Mucosa of gallbladder (tissue), 1 donor: ENCODE measurements at places on chromosomes 2 and 18.

GRCh38 chr2:6917761-6918421 lies 679 bp downstream of the RNF144A start:
- DNase-seq = no peak

DNA sequence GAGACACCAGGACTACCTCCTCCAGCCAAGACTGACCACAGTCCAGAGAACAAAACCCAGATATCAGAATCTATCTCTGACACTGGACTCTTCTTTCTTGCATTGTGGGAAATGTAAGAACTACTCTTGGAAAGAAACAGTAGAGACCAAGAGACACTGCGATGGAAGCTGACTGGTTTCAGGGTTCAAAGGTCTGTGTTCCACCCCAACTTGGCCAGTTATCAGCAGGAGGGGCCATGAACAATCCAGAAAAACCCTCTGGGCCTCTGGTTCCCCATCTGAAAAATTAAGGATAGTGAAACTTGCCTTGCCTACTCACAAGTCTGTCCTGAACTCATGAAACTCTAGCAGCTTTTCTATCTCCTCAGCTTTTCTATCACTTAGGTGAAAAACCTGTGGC lies 166.5 kb downstream of the SUCLG1 start:
- DNase-seq = no peak

DNA sequence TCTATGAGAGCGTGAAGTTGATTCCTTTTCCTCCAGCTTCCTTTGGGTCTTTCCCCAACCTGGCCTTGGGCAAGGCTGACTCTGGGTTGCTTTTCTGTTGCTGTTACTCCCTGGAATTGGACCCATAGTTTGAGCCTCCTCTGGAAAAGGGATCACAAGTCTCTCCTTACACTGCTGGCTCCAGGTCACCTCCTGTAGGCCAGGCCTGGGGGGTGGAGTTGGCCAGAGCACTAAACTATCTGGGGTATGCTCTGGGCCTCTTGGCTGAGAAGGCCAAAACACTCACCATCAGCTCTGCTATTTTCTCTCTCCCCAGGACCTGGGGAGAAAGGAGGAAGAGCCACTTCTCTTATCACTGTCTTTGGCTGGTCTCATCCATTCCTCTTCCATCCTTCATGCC lies 56.5 kb upstream of the NCOA1 start:
- DNase-seq = no peak

- peak; percentile 63 for DNase-seq
Measured at GRCh38 chr2:226796840-226797288, 2.8 kb downstream of the IRS1 start.

GRCh38 chr2:205660521-205661124 lies 21.7 kb upstream of the NRP2 start:
- no peak for DNase-seq

GRCh38 chr2:203739351-203739750 lies 32.9 kb downstream of the CD28 start:
- no peak for DNase-seq

- peak; percentile 38 for DNase-seq
Measured at GRCh38 chr2:236562434-236562833, 7.2 kb upstream of the ACKR3 start.

GRCh38 chr2:26346454-26347053 lies at the start of gene ADGRF3:
ADGRF3 (minus strand) TSS chr2:26346789; CDS start chr2:26346234, 555 bp downstream.
- peak; percentile 59 for DNase-seq

DNA sequence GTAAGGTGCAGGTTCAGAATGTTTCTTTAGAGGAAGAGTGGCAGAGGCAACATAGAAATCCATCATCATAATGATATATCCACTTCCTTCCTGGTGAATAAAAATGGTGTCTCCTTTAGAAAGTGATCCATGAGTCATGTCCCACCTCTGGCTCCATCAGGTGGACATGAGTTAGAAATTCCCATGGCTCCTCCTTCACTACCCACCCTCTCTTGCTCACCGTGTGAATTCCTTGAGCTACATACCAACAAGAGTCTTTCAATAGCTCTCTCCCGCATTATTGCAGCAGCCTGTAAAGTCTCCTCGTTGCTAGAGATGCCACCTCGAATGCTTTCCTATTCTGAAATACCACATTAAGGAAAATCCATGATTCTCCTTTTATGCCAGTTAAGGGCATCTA lies 317.6 kb downstream of the LNPK start:
- no peak for DNase-seq

- no peak for DNase-seq
Measured at GRCh38 chr18:36650906-36651305, 177.9 kb downstream of the TPGS2 start.

DNA sequence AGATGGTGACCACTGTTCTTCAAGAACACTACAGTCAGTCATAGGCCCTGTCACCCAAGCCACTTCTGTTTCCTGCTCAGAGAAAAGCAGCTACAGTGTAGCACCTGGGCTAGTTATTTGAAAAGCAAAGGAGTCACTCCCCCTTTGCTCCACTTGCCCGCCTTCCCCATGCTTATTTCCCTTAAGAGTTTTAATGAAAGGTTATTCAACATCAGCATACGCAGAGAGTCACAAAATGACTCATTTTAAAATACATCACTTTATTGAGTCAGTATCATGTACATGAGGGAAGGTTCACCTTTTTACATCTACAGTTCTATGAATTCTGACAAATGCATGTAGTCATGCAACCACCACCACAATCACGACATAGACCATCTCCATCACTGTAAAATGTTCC lies 71.3 kb downstream of the TNFRSF11A start:
- DNase-seq = no peak
